ENCODE measurements at places on chromosomes 11 and 22. TPM values are rescaled to one million over a fixed set of nuclear protein-coding genes. Genes with fewer than 3 reads are reported as not detected.

DNA sequence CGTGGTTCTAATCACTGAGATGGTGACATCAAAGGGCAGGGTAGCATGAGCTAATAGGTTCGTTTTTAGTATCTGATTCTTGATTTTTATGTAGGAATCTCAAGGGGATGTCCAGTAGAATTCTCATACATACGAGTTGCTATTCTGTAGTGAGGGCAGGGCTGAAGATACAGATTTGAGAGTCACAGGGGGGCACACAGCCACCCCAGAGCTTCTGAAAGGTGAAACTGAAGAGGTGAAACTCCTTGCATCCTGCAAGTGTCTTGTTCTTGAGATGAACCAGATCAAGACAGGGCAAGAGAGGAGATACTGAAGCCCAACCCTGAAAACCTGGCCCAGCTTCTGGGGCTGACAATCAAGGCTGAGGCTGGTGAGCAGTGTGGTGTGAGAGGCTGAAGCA, 35.6 kb upstream of the TMEM123 start:
- DNase-seq = no peak

Gene ABTB2
- total RNA-seq = 12.2 TPM

- DNase-seq = no peak
Measured at GRCh38 chr11:20066783-20067156, 93.5 kb downstream of the DBX1 start.

Gene TMEM191C
- total RNA-seq = 0.42 TPM

Gene CD3D
- 1.5 TPM for total RNA-seq

DNA sequence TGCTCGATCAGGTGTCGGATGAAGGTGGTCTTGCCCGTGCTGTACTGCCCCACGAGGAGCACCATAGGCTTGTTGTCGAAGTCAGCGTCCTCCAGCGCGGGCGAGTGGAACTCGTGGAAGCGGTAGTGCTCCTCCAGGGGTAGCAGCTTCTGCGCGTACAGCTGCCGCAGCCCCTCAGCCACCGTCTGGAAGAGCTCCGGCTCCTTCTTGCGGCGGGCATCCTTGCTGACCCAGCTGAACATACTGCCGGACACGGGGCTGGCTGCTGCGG, 263 bp downstream of the EHD1 start:
- DNase-seq = no peak

DNA sequence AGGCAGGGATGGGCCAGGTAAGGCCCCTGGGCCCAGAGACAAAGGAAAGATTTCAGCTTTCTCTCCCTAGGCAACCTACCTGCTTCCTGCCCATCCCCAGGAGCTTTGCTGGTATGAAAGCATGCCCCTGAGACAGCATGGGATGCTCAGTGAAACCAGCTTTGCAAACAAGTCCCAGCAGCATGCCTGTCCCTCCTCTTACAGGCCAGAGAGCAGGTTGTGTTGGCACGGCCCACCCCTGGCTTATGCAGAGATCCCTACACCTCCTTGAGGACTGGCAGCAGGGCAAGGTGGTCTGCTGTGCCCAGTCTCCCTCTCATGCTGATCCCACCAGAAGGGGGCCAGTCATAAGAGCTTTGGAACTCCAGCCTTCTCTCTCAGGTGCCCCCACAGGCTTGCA, 3.1 kb downstream of the SCN4B start:
- peak; percentile 55 for DNase-seq

- DNase-seq = no peak
Measured at GRCh38 chr11:112363527-112363926, 102.9 kb upstream of the PLET1 start.

- DNase-seq = peak; percentile 64
Measured at GRCh38 chr11:69654660-69655478, 13.9 kb downstream of the CCND1 start.

- DNase-seq = no peak
Measured at GRCh38 chr11:28833169-28833568, 725.0 kb downstream of the METTL15 start.

DNA sequence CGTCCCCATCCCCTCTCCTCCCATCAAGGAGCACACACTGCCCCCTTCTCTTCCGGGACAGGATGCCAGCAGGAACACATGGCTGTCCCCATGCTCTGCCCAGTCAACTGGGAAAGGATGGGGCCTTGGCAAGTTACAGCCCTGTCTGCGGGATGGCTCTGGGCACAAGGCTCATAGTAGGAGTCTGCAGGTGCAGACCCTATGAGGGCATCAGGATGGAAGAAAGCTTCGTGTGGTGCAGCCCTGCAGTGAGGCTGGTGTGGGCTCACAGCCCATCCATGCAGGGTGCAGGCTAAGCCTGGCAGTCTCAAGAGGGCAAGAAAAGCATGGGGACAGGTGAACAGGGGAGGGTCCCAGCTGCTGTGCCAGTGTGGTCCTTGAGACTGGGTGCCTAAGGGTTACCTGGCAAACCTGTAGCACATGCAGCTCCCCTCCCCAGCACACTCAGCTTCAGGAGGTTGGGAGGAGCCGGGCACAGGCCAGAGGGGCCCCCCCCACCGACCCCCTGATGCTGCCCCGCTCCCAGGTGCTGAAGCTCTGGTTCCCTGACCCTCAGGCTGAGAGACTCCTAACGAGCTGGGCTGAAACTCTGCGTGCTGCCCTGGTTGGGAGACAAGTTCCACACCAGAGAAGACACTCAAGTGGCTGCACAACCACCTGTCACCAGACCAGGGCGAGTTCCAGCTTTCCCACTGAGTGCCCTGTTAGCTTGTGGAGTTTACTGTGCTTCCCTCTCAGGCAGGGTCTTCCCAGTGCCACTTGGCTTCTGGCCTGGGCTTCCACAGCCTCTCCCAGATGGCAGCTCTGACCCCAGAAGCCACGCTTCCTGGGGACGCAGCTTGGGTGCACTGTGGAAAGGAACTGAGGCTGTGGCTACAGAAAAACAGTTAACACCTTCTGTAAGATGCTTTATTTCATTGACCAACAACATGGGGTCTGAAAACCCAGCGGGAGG, 3.3 kb upstream of the SCARF2 start:
- DNase-seq = peak; percentile 55

Gene PLAAT2
- total RNA-seq = not detected

Gene MMP1
- total RNA-seq = not detected
